Activated CD4-positive, alpha-beta T cell treated with anti-CD3 and anti-CD28 coated beads, Interleukin-2, Interleukin-6, amounts not matched to agents 100 ng/mL and 50 ng/mL, durations not matched to agents 16 hours and 8 hours (primary cell): ENCODE measurements at places on chromosomes 7 and 10.

DNA sequence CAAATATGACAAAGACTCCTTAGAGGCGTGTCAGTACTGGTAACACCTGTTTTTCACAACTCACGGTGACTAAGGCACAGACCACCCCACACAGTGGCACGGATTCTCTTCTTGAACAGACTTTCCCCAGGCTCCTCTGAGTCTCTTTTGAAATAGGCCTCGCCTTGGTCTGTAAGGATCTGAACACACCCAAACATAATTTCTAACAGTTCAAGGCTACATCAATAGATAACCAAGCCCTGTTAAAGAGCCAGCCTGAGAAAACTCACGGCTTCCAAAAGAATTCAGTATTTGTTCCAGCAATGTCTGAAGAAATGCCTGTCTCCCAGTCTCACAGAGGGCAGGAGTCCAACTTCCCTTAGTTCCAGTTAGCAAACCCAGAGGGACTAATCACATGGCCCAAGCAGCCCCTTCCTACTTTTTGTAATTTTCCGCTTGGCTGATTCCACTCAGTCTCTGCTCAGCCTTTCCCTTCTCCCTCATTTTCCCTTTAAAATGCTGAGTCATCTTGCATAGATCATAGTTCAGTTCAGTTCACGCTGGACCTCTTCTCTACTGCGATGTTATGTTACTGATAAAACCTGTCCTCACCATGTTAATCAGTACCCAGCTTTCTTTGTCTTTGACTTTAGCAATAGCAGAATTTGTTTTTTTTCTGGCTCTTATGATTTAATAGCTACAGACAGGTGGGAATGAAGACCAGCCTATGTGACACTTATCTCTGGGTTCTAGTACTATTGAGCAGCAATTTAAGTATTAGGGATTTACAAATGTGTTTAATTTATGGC is 22.6 kb upstream of the AKR1C3 start:
- DNase-seq = no peak

DNA sequence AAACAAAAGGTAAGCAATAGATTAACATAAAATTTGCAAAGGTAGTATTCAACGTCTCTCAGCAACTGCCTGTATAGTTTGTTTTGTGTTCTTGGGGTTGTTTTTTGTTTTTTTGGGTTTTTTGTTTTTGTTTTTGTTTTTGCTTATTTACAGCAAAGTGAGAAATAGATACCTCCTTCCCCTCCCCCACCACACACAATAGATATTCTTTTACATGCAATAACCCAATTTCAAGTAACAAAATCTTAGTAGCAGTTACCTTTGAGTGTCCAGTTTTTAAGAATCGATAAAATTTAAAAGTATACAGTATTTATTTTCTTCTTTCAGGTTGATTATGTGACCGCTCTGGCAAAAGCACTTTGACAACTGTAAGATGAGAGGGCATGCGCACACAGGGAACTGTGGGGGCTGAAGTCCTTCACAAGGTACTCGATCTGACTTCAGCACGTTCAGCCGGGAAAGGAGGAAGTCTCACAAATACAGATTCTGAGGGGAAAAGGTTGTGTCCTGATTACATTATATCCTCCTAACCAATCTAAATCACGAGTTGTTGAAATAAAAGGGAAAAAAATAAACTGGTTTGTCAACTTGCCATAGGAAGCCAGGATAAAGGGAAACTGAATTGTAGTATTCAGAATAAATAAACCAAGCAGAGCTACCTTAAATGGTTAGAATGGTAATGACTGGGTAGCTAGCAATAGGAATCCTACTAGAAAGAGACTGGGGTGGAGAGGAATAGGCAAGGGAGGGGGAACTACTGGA is 47.8 kb downstream of the CPEB3 start:
- peak; percentile 30 for DNase-seq

- DNase-seq = no peak
These were observed 4.9 kb downstream of the TMEM130 start for GRCh38 chr7:98864731-98865453.

DNA sequence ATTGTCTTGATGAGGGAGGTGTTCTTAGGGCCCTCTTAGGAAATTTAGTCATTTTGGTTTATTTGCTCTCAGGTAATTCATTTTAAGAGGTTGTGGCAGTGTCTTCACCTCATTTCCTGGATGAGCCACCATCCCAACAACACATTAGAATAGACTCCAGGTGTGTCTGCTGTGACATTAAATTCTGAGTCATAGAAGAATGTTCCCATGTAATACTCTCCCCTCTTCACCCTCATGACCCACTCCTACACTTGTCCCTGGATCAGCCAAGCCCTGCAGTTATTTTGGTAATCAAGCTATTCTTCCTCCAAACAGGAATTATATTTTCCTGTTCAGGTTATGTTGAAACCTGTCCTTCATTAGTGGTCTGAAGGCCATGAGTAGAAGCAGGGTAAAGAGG is 944.1 kb downstream of the SORCS3 start:
- no peak for DNase-seq

GRCh38 chr10:67770537-67770936 is 67.5 kb downstream of the DNAJC12 start:
- DNase-seq = no peak

- no peak for DNase-seq
These were observed 4.6 kb downstream of the EMX2 start for GRCh38 chr10:117547016-117547715.

DNA sequence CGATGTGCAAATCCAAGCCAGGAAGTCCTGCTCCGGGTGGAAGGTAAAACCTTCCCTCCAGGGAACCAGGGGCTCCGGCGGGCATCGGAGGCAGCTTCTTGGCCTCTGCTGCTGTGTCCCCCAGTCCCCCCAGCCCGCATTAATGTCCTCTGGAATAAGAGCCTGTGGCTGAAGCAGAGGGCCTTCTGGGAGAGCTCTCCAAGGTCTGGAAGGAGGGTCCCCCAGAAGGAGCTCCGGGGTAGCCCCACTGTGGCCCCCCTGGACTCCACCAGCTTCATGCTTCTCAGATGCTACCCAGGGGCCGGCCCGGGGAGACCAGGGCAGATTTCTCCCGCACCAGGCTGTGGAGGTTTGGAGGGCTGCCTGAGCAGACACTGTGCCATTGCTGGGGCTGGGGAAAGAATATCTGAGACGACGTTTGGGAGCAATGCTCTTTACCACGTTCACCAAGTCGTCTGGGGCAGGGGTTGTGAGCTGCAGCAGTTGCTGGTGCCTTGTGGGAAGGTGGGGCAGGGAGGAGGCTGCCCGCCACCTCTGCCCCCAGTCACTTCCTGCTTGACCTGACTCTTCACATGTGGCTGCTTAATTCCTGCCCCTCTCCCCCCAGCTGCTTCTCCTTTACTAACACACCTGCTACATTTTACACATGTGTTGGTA is 8.3 kb downstream of the ZNF853 start:
- no peak for DNase-seq
